Activated CD4-positive, alpha-beta T cell treated with anti-CD3 and anti-CD28 coated beads, Interleukin-2, amount 50 U/mL, for 24 hours (primary cell): ENCODE measurements at places on chromosomes 5 and 9.

DNA sequence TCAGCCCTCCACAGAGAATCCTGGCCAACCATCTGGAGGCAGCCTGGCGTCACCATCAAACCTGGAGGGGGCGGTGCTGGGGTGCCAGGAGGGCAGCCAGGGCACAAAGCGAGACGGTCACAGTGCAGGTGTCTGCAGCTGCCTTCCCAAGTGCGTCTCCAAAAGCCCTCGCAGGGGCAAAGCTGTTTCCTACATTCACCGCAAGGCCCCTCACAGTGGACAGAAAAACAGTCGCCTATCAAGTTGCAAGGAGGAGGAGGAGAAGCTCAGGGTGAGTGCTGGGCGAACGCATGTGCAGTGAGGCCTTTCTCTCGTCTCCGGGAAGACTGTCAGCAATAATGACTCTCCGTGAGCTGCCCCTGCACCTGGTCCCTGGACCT lies 18.0 kb upstream of the LHX3 start:
- DNase-seq = no peak

- no peak for DNase-seq
These were observed 4.2 kb downstream of the SKP2 start for GRCh38 chr5:36156121-36156601.

DNA sequence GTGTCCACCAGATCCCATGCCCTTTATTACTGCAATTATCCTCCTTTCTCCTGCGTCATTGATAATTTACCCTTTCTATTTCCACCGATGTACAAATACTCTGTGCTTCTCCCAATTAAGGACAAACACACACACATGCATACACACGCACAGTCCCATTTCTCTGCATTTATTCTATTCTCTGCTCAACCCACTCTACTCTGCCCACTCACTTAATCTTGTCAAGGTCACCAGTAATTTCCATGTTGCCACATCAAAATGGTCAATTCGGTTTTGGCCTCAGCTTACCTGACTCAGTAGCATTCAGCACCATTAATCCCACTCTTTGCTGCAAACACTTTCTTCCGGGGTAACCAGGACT lies 14.6 kb upstream of the STRBP start:
- no peak for DNase-seq

- no peak for DNase-seq
These were observed 8.8 kb downstream of the BBLN start for GRCh38 chr9:128168731-128169308.

- no peak for DNase-seq
These were observed 23.3 kb downstream of the COX7C start for GRCh38 chr5:86640998-86641397.

GRCh38 chr5:82045554-82046275 lies 73.9 kb downstream of the ATG10 start:
- no peak for DNase-seq

DNA sequence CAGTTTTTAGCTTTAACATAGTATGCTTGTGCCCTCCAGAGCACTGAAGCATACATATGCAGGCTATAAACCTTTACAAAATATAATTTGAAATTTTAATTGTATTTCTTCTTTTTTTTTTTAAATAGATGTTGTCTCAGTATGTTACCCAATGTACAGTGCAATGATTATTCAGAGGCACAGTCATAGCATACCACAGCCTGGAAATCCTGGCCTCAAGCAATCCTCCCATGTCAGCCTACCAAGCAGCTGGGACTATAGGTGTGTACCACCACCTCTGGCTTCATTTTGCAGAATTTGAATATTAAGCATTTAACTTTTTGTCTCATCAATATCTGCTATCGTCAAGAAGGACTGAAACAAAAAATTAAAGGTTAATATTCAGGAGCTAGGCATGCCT lies 16.9 kb upstream of the ZNF782 start:
- no peak for DNase-seq

DNA sequence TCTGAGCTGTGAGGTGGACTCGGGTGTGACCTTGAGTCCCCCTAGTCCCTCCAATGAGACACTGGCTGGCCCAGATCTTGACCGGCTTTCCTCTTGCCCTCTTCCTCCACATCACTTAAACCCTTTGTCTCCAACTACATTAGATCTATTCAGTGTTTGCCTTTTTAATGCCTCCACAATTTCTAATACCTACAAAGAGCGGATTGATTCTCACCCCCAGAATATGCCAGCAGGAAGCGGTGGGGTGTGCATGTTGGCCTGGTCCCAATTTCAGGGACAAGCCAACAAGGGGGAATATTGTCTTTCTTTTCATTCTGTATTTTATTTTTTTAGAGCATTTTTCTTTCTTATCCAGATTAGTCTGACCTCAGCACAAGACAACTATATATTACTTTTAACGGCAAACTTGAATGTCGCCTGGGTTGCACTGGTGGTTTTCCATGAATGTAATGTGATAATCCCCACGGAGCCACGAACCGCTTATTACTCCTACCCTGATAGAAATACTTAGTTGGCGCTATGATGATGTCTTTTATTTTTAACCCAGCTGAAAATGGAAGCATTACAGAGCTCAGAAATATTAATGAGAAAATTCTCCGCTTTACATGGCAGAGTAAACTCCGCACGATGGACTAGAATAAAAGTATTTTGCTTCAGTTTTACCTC lies 68.5 kb upstream of the MYO10 start:
- DNase-seq = no peak

- no peak for DNase-seq
These were observed 7.9 kb downstream of the MSX2 start for GRCh38 chr5:174732036-174733020.

DNA sequence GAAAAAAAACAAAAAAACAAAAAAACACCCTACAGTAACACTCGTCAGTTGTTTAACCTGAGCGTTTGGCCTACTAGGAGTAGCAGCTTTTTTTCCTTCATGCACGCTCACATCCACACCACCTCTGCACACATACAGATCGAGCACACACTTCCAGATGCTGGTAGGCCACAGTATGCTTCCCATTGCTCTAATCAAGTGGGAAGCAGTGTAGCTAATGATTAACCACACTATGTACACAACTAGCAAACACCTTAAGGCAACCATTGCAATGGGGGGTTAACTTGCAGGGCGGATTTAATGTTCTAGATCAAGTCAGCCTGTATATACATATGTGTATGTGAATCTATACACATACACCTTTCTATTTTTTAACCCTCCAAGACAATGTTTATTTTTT lies 65.5 kb upstream of the GLRX start:
- DNase-seq = no peak
